PC-3 (cell line): ENCODE measurements at places on chromosomes 1 and 21.

DNA sequence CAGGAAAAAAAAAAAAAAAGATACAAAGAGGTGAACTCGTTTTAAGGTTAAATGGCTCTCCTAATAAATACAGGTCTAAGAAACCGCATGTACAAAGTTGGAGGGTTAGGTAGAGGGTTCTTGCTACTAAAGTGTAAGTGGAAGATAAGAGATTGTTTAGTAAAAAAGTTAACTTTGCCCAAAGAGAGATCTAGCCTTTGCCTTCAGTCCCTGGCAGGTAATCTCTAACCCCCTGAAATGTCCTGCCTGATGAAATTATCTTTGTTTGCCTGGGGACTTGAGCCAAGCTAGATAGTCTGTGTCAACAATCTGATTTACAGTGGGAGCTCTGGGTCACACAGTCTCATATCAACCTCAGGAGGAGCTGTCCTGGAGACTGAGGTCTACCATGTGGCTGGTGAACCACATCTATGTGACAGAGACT is 57.6 kb downstream of the TRIM33 start:
- no peak for DNase-seq

- DNase-seq, result no peak
Measured at GRCh38 chr1:46528297-46528955, 23.0 kb downstream of the KNCN start.

- DNase-seq, result no peak
Measured at GRCh38 chr1:205672395-205672889, 7.9 kb downstream of the SLC45A3 start.

- DNase-seq, result no peak
Measured at GRCh38 chr1:169904834-169905233, 11.1 kb upstream of the SCYL3 start.

DNA sequence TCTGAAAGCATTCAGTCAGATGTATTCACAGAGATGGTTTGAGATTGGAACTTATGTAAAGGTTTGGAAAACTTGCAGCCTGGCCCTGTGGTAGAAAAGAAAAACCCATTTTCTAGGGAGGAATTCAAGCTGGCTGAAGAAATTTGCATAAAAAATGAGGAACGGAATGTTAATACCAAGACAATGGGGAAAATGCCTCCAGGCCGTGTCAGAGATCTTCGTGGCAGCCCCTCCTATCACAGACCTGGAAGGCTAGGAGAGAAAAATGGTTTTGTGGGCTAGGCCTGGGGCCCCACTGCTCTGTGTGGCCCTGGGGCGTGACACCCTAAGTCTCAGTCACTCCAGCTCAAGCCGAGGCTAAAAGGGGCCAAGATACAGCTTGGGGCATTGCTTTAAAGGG is 26.7 kb downstream of the NME7 start:
- no peak for DNase-seq

GRCh38 chr1:195899762-195900352 is 708.4 kb downstream of the KCNT2 start:
- peak; percentile 49 for DNase-seq

DNA sequence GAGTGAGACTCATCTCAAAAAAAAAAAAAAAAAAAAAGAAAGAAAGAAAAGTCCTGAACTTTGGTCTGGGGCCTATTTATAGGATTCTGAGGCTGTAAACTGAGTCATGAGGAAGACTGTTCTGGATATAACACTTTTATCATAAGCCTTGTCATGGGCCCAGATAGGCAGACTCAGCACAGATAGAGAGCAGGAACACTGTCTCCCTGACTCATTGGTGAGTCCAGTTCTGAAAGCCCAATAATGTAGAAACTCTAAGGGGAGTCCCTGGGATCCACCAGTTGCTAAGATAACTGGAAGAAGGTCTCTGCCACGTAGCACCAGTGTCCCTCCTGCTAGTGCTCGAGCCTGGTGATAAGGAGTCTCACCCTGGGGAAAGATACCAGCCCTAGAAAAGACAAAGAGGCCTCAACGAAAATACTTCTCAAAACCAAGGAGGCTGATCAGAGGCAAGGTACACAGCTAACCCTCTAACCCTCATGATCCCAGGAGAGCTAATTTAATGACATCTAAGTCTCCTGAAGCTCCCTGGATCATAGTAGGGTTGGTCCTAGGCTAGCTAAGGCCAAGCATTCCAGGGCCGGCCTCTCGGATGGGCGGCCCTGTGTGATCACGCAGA is 43.5 kb downstream of the LPAR3 start:
- no peak for DNase-seq

DNA sequence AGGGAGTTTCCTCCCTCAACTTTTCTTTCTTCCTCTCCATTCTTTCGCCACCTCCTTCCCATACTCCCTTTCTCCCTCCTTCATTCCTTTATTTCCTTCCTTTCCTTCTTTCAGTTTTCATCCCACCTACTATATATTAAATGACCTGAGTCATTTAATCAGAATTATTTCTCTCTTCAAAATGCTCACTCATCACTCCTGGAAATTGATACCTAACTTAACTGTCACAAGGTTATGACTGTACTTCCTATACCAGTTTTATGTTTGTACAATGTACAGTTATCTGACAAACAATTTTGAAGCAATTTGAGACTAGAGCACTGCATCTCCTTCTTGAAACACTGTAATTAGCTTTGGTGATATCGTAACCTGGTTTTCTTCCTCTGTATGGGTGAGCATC is 41.4 kb downstream of the NEXN start:
- peak; percentile 51 for DNase-seq

DNA sequence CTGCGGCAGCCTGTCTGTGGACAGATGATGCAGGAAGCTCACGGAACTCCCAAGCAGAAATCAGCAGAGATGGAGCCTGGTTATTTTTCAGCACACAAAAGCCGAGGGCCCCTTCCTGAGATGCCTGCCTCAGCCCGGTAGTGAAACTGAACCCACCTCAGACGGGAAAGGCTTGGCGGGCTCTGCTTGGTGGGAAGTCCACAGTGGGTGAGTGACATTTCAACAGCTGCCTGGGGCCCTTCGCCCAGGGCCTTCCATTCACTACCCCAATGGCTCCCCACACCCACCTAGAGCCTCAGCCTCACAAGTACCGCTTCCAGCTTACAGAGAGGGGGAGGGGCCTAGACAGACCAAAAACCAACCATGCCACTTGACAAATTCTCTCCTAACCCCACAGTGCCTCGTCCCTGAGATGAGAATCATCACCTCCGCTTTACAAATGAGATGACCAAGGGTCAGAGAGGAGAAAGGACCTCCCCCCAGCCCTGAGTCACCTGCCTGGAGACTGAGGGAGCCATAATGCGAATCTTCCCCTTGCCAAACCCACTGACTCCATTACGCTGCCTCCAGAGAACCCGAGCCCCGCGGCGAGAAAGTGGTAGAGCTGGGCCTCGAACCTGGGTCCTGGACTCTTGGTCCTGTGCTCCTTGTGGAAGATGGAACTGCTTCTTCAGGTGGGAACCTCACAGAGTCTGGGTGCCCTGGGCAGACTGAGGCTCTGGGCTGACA is 3.4 kb upstream of the ECE1 start:
- no peak for DNase-seq

GRCh38 chr1:189927641-189928040 is 550.0 kb downstream of the BRINP3 start:
- DNase-seq, result no peak

DNA sequence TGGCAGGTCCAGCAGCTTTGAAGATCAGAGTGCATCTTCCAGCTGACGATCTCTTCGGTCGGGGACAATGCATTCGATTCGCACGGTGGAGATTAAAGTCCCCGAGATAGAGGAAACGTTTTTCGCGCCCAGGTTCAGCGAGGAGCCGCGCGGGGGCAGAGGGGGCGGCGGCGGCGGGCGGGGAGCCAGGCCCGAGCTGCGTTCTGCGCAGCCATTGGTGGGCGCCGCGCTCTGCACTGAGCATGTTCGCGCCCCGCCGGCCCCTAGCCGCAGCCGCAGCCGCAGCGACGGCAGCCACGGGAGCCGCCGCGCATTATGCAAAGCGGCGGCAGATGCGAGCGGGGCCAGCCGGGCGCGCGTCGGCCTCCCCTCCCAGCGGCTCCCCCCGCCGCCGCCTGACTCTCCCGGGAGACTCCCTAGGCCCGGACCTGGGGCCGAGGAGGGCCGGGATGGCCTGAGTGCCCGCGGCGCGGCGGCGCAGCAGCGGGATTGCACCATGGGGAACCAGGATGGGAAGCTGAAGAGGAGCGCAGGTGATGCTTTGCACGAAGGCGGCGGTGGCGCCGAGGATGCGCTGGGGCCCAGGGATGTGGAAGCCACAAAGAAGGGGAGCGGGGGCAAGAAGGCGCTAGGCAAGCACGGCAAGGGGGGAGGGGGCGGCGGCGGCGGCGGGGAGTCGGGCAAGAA is at the start of gene FMN2:
Gene FMN2, plus strand, starts transcription at position 270 of the 687 bp plus-strand sequence. Its CDS starts 227 bp downstream, at position 497.
- peak; percentile 75 for DNase-seq

GRCh38 chr21:45110873-45111624 is 36.7 kb downstream of the ADARB1 start:
- DNase-seq, result no peak
